ENCODE measurements at places on chromosomes 6 and 20. TPM values are rescaled to one million over a fixed set of nuclear protein-coding genes. Genes with fewer than 3 reads are reported as not detected.

Gene FAM229B
- 59.3 TPM for total RNA-seq

DNA sequence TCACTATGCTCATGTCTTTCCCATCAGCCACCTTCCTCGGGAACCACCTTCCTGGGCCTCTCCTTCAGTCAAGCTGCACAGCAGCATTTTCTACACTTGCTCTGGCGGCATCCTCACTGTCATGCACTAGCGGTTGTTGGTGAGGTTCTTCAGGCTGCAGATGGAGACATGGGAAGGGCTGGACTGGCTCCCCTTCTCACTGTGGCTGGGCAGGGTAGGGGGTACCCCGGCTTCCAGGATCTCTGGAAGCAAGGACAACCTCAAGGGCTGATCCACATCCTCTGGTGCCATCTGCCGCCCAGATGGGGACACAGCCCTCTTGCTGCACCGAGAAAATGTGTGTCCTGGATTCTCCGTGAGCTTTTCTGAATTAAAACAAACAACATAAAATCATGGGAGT lies 180.1 kb upstream of the RNF24 start:
- no peak overlapping the region for H3K27ac ChIP-seq
- H3K4me1 ChIP-seq = no peaks in the 10 kb centered on the region
- no peaks in the 10 kb centered on the region for H3K27me3 ChIP-seq
- no peaks in the 10 kb centered on the region for H3K36me3 ChIP-seq

GRCh38 chr6:81237226-81237625 lies 515.3 kb downstream of the TENT5A start:
- no peaks in the 10 kb centered on the region for H3K36me3 ChIP-seq
- H3K27ac ChIP-seq = no peak overlapping the region
- no peak overlapping the region for H3K4me3 ChIP-seq
- DNase-seq = no peak
- H3K27me3 ChIP-seq = no peaks in the 10 kb centered on the region
- H3K4me1 ChIP-seq = no peaks in the 10 kb centered on the region

Gene C6orf163
- 2.6 TPM for total RNA-seq

DNA sequence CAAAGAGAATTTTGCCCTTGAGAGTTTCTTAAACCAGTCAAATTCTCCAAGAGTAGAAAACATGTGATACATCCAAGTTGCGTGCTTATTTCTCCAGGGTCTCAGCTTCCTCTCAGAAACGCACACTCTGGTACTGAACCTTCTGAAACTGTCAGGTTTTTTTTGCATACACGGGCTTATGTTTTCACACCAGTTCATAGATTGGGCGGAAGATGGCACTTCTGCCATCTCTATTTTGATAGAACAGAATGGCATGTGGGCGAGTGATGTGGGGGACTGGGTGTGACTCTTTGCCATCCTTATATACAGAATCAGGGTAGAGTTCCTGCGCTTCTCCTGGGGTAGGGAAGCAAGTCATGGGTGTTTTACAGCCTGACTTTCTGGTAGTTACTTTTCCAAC lies 56.4 kb downstream of the ADTRP start:
- no peaks in the 10 kb centered on the region for H3K4me1 ChIP-seq
- DNase-seq = no peak
- H3K36me3 ChIP-seq = no peaks in the 10 kb centered on the region
- H3K4me3 ChIP-seq = no peak overlapping the region

DNA sequence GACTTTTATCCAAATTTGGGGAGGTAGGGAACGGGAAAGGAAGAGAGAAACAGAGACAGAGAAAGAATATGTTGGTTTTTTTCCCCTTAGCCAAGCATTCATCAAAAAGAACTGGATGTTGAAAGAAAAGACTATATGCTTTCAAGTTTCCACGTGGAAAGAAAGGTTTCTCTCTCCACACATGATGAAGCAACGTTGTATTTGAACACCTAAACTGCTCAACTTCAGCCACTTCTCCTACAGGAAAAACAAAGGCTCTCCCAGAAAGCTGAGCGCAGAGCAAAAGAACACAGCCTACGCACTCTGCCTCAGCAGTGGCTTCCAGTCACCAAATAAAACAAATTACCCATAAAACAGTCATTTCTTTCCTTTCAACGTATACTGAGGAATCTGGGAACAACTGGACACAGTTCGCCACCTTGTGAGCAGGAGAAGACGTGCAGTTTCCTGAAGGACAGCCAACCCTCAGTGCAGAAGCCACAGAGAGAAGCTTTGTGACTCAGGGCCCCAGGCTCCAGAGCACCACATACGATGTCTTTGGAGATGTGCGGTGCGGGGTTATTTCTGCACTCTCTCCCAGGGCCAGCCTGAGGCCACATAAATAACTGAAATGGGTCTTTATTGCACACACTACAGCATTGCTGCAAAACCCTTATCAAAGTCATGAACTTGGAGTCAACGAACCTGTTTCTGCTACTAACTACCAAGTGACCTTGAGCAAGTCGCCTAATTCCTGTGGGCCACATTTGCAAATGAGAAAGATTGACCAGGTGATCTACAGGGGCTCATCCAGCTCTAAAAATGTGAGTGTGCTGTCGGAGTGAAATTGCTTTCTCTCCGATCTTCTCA lies 10.1 kb downstream of the IL17F start:
- no peak for DNase-seq
- no peaks in the 10 kb centered on the region for H3K4me1 ChIP-seq
- H3K27ac ChIP-seq = no peak overlapping the region
- no peak overlapping the region for H3K4me3 ChIP-seq
- H3K36me3 ChIP-seq = no peaks in the 10 kb centered on the region
- H3K27me3 ChIP-seq = no peaks in the 10 kb centered on the region

Gene LPIN3
- 14.1 TPM for total RNA-seq

DNA sequence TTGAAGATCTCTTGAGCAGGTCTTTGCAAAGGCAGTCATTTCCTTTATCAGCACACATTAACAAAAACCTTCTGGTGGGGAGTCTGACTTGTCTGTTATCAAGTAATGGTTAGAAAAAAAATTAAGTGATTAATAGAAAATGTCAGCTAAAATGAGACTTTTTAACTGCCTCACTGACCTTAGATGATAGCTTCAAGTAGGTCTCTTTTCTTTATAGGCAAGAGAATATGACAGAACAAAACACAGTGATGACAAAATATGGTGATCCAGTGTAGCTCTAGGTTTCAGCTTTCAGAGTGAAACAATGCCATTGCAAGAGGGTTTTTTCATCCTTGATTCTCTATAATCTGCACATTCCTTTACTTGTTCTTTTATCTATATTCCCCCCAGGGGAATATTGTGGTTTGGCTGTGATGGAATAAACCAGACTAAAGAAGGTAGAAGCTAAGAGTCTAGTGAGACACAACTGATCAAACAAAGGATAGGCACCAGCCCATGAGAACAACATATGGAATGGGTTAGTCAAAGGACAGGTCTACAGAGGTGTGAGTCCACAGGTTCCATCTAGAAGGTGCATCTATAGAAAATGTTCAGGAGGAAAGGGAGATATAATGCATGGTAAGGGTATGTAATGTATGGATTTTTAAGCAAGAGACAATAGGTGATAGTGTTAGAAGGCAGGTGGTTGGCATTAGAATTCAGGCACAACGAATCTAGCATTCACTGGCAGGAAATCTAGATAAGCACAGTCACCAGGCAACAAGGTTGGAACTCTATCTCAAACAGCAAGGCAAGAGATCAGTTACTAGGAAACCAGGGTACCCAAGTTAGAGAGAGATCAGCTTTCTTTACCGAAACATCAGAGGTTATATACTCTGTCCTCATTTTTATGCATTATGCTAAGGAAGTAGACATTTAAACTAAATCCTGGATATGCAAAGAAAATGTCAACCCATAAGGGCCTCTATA lies 228.9 kb upstream of the SMLR1 start:
- no peak for DNase-seq
- H3K4me3 ChIP-seq = no peak overlapping the region

DNA sequence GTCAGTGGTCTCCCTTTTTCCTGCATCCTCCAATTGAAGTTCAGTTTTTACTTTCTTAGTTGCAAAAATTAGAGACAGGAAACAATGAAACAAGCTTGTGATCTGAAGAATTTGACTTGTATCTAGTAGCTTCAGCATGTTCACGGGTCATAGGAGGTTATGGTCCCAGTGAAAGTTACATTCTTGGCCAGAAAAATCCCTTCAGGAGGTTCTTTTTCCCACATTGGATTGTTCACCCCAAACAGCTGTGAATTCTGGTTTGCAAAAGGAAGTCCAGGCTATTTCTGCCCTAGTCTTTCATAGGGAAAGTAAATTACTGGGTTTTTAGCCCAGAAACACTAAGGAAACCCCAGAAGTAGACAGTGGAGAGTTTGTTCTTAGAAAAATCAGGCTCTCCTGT lies 8.1 kb downstream of the ANKS1A start:
- H3K27me3 ChIP-seq = no peaks in the 10 kb centered on the region
- peak overlapping the region; percentile 35 for H3K27ac ChIP-seq
- H3K4me1 ChIP-seq = peaks cover 56% of the 10 kb centered on the region
- H3K4me3 ChIP-seq = no peak overlapping the region
- H3K36me3 ChIP-seq = no peaks in the 10 kb centered on the region

Gene ADGRF4
- total RNA-seq = not detected

Gene PACRG
- total RNA-seq = 14.6 TPM

Gene NEURL2
- 9.6 TPM for total RNA-seq

DNA sequence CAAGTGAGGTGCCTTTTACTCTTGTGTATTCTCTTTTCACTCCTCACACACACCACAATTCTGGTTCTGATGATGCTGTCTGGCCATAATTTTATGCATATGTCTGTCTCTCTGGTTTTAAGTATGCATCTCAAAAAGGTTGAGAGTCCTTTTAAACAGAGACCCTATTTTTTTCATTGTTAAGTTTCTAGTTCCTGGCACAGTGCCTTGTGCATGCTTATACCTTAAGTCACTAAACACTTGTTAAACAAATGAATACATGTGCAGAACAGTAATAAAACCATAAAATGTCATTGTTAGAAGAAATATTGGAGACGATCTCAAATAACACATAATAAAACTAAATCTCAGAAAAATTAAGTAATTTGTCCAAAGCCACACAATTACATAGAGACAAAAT lies 7.9 kb downstream of the ROS1 start:
- H3K36me3 ChIP-seq = no peaks in the 10 kb centered on the region
- no peaks in the 10 kb centered on the region for H3K4me1 ChIP-seq
- no peak for DNase-seq

DNA sequence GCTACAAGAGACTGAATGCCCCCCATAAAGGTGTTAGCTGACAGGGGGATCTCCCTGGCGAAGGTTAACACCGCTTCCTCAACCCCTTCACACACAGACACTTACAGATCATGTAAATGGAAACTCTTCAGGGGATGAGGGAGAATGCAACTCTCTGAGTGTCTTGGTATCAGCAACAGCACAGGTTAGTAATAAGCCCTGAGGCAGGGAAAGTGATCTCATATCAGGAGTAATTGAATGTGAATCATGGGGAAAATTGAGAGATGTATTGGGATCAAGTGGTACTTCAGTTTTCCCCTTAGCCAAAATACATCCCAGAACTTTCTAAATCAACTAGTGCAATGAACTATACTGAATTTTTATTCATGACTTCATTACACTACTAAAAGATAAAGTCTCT lies 23.8 kb downstream of the OR2J3 start:
- no peak overlapping the region for H3K27ac ChIP-seq
- DNase-seq = no peak
- H3K4me3 ChIP-seq = no peak overlapping the region
- no peaks in the 10 kb centered on the region for H3K27me3 ChIP-seq
- no peaks in the 10 kb centered on the region for H3K4me1 ChIP-seq

- no peak overlapping the region for H3K4me3 ChIP-seq
- no peaks in the 10 kb centered on the region for H3K4me1 ChIP-seq
- no peak overlapping the region for H3K27ac ChIP-seq
- no peaks in the 10 kb centered on the region for H3K27me3 ChIP-seq
- no peaks in the 10 kb centered on the region for H3K36me3 ChIP-seq
- DNase-seq = no peak
These were observed 51.8 kb downstream of the ELOVL4 start for GRCh38 chr6:79895382-79896074.

DNA sequence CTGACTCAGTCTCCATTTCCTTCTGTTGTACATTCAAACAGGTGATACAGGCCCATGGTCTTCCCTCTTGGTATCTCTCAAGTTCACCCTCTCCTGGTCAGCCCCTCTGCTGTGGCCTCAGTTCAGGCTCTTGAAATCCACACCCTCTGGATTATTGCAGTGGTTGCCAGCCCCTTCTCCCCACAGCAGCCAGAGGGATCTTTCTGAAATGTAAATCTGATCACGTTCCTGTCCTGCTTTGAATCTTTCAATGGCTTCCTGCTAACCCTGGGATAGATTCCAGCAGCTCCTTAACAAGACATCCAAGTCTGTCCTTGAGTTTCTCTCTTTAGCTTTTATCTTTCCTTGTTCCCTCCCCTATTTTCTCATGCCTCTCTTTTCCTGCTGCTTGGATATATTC lies 22.2 kb downstream of the CHMP4B start:
- no peak overlapping the region for H3K27ac ChIP-seq
- H3K36me3 ChIP-seq = no peaks in the 10 kb centered on the region
- H3K4me3 ChIP-seq = no peak overlapping the region
- peaks cover 24% of the 10 kb centered on the region for H3K4me1 ChIP-seq

Gene OVOL2
- not detected for total RNA-seq

DNA sequence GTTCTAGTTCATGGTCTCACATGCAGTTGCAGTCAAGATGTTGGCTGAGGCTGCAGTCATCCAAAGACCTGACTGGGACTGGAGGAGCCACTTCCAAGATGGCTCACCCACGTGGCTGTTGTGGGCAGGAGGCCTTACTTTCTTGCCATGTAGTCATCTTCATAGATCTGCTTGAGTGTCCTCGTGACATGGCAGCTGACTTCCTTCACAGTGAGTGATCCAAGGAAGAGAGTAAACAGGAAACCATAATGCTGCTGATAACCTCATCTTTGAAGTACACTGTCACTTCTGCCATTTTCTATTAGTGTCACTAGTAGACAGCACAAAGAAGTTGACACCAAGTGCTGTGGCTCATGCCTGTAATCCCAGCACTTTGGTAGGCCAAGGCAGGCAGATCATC lies 40.1 kb upstream of the AKIRIN2 start:
- H3K27me3 ChIP-seq = no peaks in the 10 kb centered on the region
- H3K36me3 ChIP-seq = no peaks in the 10 kb centered on the region
- H3K4me3 ChIP-seq = no peak overlapping the region
- H3K27ac ChIP-seq = no peak overlapping the region

Gene CST5
- not detected for total RNA-seq

- no peaks in the 10 kb centered on the region for H3K27me3 ChIP-seq
- H3K4me1 ChIP-seq = peaks cover 8% of the 10 kb centered on the region
- no peak for DNase-seq
- no peaks in the 10 kb centered on the region for H3K36me3 ChIP-seq
These were observed 45.6 kb upstream of the IYD start for GRCh38 chr6:150323205-150323604.

DNA sequence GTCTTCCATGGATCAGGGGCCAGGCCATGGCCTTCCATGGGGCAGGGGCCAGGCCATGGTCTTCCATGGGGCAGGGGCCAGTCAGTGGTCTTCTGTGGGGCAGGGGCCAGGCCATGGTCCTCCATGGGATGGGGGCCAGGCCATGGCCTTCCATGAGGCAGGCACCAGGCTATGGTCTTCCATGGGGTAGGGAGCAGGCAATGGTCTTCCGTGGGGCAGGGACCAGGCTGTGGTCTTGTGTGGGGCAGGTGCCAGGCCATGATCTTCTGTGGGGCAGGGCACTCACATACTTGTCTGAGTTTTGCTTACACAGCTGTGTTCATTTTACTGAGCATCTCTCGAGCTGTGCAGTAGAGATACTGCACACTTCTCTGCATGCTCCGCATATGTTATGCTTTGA lies 57.3 kb upstream of the THBS2 start:
- H3K27me3 ChIP-seq = no peaks in the 10 kb centered on the region
- no peaks in the 10 kb centered on the region for H3K36me3 ChIP-seq
- H3K4me3 ChIP-seq = no peak overlapping the region
- H3K27ac ChIP-seq = no peak overlapping the region
